ENCODE measurements at places on chromosomes 4 and X.

GRCh38 chrX:129655547-129656249 is 942 bp upstream of the APLN start:
- DNase-seq, result no peak

- no peak for DNase-seq
Measured at GRCh38 chrX:112457788-112458187, 221.9 kb downstream of the LHFPL1 start.

DNA sequence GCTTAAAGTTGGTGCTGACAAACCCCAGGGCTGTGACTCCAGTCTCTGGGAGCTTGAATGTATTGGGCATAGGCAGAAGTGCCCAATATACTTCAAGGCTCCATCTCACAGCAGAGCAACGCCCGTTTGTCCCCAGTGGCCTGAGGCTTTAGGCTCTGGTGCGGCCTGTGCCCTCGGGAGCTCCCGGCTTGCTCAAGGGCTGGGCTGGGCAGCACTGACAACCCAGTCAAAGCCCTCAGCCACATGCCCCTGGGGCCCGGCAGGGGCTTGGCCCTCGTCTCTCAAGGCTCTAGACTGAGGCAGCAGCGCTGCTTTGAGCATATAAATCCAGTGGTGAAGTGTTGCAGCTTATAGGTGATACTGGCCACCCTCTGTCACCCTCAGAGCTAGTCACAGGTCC is 203.7 kb downstream of the AFAP1 start:
- no peak for DNase-seq

DNA sequence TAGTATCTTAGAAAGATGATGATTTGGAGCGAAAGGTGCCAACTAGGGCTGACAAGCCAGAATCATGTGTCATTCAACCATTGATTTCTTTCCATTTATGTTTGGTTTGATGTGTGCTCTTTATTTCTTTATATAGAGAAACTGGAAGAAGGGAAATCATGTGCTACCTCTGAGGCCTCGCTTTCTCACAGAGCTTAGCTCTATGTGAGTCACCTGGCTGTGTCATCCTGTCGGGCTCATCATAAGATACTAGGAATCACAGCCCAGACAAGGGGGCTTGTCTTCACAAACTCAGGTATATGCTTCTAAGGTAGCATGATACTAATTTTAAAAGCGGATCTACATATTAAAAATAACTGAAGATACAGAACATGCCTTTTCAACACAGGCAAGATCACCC is 81.7 kb upstream of the GPM6B start:
- peak; percentile 5 for DNase-seq

GRCh38 chrX:145910017-145910416 is 92.4 kb downstream of the SLITRK2 start:
- no peak for DNase-seq

DNA sequence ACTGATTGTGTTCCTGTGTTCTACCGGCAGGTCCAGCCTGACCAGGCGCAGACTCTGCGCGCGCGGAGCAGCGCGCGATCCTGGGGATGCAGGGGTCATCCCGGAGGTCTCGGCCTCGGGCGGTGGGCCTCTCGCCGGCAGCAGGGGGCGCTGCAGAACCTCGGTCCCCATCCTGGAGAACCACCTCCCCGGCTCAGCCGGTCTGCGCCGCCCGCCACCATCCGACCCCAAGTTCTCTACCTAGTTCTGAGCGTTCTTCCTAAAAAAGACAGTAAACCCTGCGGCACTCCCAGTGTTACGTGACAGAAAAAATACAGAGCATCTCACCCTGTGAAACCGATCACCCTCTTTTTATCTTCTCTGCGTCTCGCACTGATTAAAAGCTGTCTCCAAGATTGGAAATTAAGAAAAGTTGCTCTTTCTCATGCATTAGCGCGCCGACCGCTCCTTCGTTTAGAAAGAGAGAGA is 1.6 kb downstream of the TRPC3 start:
- no peak for DNase-seq

DNA sequence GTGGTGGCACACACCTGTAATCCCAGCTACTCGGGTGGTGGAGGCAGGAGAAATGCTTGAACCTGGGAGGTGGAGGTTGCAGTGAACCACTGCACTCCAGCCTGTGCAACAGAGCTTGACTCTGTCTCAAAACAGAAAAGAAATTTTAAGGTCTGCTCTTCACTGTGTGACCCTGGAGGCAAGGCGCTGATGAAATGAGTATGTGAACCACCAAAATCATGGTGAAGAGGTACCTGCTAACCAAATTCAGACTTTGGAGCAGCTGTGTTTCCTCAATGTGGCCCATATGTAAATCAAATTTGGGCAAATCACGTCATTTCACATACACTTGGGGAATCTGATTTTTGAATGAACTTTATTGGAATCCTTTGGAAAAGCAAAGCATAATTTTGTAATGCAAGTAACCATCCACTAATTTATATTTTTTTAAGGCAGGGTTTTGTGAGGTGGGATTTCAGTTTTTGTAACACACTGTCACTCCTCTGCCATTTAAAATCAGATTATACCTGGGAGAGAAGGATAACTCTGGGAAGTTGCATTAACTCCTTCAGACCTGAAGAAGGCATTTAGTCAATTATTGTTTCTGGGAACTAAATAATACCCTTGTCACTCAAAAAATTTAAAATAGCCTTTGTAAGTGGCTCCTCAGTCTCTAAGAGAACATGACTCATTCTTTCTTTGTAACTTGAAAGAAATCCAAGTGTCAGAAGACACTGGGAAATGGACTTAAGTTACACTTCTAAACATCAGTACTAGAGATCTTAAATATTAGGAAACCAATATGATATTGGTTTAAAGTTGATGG is 24.0 kb downstream of the DOCK11 start:
- no peak for DNase-seq

DNA sequence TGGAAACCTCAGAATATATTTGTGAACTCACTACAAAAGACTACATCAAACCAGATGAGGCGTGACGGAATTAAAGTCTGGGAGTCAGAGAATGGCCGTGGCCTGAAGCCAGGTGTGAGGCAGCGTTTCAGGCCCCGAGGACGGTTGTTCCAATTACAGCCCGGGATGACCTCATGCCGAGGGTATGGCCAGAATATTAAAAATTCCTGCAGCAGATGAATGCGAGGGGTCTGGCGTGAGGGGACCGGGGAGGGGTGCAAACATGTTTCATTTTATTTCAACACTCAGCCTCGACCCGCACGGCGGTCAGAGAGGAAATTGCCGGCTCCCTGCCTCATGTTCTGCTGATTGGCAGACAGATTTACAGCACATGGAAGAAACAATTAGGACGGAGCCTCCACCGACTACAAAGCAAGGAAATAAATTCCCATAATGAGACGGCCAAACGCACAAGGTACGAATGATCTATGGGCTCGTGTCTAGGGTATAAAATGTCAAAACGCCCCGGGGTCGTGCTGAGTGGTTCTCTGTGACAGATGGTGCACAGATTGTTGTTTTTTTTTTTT is 289.7 kb downstream of the SHOX start:
- DNase-seq, result no peak

- no peak for DNase-seq
Measured at GRCh38 chrX:46992070-46992469, 79.8 kb downstream of the JADE3 start.

- no peak for DNase-seq
Measured at GRCh38 chr4:131509521-131509920, 1639.6 kb upstream of the PCDH10 start.

- no peak for DNase-seq
Measured at GRCh38 chrX:25017667-25018247, 2.0 kb upstream of the ARX start.

DNA sequence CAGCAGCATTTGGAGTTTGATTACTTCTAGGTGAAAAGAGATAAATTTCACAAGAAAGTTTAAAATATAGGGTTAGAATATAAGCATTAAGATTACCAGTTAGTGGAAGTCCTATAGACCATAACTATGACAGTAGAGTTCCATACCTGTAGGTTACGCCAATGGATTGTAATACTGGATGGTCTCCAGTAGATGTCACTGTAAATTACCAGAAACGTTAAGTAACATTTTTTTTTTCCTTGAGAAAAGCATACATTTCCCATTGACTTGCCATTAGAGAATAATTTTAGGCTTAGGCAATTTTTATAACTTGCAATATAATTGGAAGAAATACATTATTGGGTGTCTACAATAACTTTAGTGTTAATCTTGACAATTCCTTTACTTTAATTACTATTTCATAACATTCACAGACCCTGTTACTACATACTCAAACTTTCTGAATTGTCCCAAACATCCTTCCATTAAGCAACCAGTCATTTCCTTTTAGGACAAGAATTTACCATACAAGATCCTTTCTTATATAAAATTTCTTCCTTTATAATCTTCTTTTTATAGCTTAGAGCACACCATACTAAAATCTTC is 304.1 kb upstream of the TECRL start:
- DNase-seq, result peak; percentile 23

DNA sequence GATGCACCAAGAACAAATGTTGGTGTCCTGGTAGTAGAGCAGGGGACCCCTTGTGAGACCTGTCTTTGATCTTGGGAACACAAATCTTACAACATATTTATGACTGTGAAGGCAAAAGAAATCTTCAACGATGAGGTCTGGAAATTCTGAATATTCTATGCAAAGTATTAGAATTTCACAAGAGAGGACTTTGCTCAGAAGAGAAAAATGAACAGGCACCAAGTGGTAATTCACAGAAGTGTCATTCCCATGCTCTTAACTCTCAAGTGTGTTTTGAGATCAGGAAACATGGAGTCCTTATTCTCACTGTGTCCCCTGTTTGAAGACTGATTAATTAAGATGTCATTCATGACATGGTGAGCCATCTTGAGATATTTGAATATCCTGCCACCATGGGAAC is 52.5 kb downstream of the COQ2 start:
- DNase-seq, result no peak

DNA sequence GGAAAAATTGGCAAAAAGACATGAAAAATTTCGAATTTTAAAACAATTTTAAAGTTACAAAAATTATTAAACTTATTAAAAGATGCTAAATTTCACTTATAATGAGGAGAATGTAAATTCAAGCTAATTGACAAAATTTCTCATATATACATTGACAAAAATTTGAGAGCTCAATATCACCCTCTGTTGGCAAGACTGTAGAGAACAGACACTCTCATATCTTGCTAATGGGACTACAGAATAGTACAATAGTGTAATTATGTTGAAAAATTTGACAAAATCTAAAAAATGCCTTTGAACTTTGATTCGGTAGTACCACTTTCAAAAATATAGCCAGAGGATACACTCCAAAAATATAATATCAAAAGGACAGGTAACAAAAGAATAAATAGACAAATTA is 29.8 kb downstream of the DCAF8L2 start:
- no peak for DNase-seq

- DNase-seq, result no peak
Measured at GRCh38 chr4:126742048-126742447, 890.7 kb upstream of the INTU start.

GRCh38 chrX:53704294-53704693 is 17.8 kb upstream of the HUWE1 start:
- no peak for DNase-seq

- DNase-seq, result peak; percentile 34
Measured at GRCh38 chrX:107673933-107674479, 45.7 kb downstream of the PRPS1 start.

DNA sequence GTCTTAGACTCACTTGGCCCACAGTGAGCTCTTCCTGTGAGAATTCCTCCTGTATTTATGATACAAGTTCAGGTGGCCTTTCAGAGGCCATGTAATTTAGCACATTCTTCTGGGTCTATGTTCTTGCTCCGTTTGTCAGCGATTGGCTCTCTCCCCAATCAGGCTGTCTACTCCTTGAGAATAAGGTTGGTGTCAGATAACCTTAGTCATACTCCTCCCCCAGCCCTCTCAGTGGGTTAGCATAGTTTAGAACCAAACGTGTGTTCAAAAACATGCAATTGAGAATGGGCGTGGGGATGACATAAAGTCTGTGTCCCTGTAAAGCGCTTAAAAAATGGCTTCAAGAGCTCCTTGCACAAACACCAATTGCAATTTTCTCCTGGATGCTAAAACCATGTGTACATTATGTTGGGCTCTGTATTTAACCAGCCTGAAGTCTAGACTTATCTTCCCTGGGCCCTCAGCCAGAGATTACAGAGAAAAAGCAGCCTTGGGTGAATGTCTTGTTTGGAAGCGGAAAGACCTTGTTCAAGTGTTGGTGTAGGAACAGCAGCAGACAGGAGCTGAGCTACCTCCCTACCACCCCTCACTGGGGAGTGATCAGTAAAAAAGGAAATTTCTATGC is 9.9 kb upstream of the CT47C1 start:
- no peak for DNase-seq

DNA sequence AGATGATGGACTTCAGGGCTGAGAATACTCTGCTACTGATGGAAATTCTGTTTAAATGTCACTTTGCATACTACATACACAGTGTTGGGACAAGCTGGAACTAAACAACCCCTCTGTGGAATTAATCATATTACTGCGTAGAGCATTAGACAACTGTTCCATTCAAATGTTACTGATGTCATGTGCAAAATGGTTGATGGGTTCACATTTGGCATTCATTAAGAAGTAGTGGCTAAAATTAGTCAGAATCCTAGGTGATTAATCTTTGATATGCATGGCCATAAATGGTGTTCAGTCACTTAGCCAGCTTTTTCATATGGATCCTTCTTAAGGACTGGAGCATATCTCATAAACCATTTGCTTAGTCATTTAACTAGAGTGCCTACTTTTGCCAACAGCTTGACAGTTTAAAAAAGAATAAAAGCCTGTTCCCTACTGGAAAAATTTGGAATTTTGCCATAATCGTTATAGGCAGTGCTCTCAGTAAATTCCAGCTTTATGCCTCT is 105.2 kb downstream of the RNF150 start:
- DNase-seq, result no peak

DNA sequence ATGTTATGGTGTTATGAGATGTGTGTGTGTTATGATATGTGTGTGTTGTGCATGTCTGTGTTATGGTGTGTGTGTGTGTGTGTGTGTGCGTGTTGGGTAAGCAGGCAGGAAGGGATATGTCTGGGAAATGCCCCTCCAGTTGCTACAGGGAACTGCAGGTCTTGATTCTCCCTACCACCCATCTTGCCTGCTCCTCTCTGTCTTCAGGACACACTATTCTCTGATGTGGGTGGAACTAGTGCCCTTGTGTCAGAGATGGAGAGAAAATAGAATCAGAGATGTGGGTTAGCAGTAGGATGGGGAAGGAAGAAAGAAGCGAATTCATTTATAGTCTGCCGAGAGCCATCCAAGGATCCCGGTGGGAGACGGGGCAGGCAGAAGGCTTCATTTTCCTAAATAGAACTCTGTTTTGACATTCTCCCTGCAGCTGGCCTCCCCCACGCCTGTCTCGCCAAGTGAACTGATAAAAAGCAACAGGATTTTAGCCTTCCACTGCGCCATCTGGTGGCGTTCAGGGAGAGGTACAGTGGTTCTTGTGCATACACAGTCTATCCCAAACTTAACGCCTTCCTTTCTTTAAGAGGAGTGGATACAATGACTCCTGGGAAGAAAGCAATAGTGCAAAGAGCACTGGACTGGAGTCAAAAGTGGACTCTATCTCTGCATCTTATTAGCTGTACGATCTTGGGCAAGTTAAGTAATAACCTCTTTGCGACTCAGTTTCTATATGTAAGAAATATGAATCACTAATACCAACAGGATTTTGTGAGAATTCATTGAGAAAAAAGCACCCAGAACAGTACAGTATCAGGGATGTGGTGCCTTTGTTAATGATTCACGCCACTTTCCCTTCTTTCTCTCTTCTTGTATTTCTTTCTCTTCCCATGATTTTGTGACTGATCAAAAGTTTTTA is 14.1 kb upstream of the MGST2 start:
- peak; percentile 52 for DNase-seq

- no peak for DNase-seq
Measured at GRCh38 chrX:13092455-13092941, 48.1 kb upstream of the FAM9C start.

All from RCC 7860 (cell line).